Umbilical cord (tissue), 2 donors: ENCODE measurements at places on chromosomes 1 and 21. TPM values are rescaled to one million over a fixed set of nuclear protein-coding genes. Genes with fewer than 3 reads are reported as not detected.

The TNFRSF9 gene
- total RNA-seq: 1.2 TPM

- no peak for DNase-seq
These were observed 91.6 kb downstream of the GALNT2 start for GRCh38 chr1:230158415-230159291.

GRCh38 chr1:241844593-241844992 lies 3.4 kb upstream of the EXO1 start:
- DNase-seq: no peak

DNA sequence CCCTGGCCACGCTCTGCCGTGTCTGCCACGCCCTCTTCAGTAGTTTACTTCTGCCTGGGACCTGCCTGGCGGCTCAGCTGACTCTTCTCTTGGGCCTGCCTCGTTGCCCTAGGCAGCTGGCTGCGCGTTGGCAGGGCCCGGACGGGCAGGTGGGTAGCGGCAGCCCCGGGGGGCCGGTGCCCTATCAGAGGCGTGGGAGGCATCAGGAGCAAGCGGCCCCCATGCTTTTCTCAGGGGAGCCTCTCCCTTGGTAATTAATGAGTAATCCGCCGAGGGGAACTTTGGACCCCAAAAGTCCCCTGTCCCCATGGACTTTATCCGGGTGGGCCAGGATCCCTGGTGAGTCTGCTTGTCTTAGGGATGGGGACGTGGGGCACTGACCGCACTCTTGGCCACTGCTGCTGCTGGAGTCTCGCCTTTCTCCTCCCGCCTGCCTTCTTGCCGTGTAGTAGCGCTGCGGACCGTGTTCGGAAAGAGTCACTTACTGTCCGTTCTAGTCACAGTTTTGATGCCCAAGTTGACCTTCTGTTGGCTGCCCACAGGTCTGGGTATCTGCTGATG lies 22.7 kb downstream of the SKI start:
- no peak for DNase-seq

DNA sequence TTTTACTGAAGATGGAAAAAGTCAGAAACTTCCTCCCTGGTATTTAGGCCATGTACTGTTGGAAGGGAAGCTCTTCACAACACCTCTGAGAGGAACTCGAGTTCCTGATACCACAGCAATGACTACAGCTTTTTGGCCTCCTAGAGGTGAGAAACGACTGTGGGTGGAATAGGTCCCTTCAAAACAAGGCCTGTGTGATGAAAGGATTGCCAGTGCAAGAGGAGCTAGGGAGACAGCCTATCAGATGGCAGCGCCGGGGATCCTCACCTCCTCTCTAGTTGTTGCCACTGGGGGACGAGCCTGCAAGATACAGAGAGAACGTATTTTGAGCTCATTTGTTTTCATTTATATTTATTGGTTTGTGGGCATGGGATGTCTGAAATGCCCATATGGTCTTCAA lies 187.8 kb upstream of the KCND3 start:
- no peak for DNase-seq
